ENCODE measurements at places on chromosomes 2 and 18.

- DNase-seq, result no peak
These were observed 27.1 kb downstream of the KIAA2012 start for GRCh38 chr2:202100176-202100575.

DNA sequence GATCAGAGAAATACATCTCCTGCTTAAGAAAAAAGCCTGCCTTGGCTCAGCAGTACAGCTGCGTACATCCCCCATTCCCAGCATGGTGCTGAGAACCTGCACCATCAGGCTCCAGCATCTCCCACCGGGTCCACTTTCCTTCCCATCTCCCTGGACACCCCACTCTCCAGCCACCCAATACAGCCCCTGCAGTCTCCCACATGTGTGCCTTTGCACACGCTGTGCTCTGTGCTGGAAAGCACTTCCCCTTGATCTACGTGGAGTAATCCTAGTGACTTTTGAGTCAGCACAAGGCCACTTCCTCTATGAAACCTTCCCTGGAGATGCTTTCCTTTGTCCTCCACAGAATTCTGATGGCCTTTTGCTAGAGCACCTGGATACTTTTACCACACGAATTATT, 17.0 kb downstream of the STAT1 start:
- no peak for DNase-seq

DNA sequence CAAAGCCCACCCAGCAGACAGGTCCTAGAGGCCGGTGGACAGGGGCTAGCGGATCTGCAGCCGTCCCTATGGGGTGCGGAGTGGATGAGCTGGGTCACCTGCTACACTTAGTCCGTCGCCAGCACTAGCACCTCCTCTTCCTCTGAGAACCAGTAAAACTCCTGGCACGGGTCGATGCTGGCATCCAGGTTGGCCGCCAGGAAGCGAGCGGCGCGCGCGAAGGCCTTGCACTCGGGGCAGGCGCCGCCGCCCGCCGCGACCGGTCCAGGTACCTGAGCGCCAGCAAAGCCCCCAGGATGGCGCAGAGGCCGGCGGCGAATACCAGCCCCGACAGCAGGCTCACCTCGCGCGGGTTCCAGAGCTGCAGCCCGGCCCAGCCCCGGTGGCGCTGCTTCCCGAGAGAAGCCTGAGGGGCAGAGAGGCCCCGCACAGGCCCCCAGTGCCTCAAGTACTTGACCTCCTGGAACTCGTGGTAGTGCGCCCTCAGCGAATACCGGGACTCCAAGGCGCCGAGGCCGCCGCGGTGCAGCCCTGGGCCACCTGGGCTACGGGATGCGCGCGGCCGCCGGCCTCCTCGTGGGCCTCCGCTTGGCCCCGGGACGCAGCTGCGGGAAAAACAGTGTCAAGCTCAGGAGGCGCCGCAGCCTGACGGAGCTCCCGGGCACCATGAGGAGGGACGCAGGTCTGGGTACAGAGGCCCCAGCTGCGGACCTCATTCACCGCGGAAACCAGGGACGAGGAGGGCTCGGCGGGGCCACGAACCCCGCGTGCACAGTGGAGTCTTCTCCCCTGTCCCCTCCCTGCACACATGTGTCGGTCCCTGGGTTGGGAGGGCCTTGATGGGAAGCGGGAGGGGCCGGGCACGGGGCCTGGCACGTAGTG, 27.5 kb upstream of the ALPP start:
- no peak for DNase-seq

- DNase-seq, result no peak
These were observed 174.2 kb downstream of the RTP5 start for GRCh38 chr2:242043538-242044312.

DNA sequence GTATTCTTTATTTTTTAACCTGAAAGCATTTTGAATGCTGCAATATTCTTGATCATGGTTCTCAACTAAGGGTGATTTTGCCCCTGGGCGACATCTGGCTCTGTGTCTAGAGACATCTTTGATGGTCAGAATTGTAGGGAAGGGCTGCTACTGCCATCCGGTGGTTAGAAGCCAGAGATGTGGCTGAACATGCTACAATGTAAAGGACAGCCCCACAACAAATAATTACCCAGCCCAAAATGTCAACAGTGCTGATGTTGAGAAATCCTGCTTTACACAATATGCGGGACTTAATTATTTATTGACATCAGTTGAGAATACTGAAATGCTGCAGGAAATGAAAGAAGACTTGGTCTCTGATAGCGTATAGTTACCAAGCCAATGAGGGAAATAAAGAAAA, 37.5 kb upstream of the SERPINB2 start:
- DNase-seq, result no peak

GRCh38 chr2:112582314-112582746, 2.1 kb upstream of the CHCHD5 start:
- DNase-seq, result peak; percentile 70
